Tibial nerve (tissue), 4 donors: ENCODE measurements at places on chromosomes 6 and 20.

- no peak for DNase-seq
- H3K36me3 ChIP-seq, result no peaks in the 10 kb centered on the region
- H3K4me1 ChIP-seq, result no peaks in the 10 kb centered on the region
- no peak overlapping the region for H3K4me3 ChIP-seq
- no peak overlapping the region for H3K27ac ChIP-seq
These were observed 171.1 kb downstream of the ADAT2 start for GRCh38 chr6:143279385-143279784.

DNA sequence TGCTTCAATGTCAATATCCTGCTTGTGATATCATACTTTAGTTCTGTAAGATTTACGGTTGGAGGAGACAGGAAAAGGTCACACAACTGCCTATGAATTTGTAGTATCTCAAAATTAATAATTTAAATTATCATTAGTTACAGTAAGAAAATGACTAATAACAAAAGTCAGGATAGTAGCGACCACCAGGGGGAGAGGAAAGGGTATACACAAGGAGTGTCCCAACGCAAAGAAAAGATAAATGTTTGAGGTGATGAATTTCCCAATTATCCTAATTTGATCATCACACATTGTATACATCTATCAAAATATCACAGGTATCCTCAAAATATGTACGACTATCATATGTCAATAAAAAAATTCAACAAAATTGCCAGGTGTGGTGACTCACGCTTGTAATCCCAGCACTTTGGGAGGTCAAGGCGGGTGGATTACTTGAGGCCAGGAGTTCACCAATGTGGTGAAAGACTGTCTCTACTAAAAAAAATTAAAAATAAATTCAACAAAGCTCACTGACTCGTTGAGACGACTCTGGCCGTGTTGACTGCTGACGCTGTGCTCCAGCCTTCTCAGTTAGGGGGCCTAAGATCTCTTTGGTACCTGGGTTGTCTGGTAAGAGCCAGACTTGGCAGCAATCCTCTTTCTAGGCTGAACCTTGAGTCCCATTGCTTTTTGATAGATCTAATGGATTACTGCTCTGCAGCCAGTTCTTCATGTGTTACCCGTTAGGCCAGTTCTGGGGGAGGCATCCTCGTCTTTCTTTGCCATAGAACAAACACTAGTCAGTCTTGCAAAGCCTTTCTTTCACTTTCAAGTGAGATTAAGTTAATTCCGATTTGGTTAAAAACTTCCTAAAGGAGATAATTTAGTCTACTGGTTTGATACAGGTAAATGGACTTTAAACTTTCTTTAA is 9.0 kb upstream of the OVOL2 start:
- no peak overlapping the region for H3K27ac ChIP-seq
- no peak overlapping the region for H3K4me3 ChIP-seq
- no peaks in the 10 kb centered on the region for H3K36me3 ChIP-seq
- H3K4me1 ChIP-seq, result no peaks in the 10 kb centered on the region

DNA sequence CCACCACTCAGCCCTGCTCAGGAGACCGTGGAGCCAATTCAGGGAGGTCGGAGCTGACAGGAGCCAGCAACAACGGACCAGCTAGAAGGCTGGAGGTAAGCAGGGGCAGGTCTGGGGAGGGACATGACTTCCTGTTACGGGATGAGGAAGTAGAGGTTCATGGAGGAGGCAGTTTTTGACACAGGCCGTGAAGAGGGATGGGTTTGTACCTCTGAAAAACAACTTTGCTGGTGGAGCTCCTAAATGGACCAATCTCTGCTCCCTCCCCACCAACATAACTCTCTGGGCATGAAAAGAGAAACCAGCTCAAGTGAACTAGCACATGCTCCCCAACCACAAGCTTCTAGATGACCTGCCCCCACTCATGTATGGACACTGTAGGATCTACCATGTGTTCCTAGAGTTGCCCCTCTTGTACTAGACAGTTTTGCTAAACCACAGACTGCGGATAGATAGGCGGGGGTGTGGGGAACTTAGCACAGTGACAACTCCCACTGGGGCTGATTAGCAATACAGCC is 31.4 kb downstream of the RALGAPA2 start:
- H3K4me1 ChIP-seq, result no peaks in the 10 kb centered on the region
- H3K36me3 ChIP-seq, result no peaks in the 10 kb centered on the region

- H3K4me3 ChIP-seq, result peak overlapping the region; percentile 20
- peaks cover 17% of the 10 kb centered on the region for H3K4me1 ChIP-seq
- no peaks in the 10 kb centered on the region for H3K36me3 ChIP-seq
- no peak for DNase-seq
These were observed 6.1 kb upstream of the RWDD1 start for GRCh38 chr6:116564921-116565872.

GRCh38 chr6:161922631-161923119 is 648.8 kb upstream of the AGPAT4 start:
- H3K27me3 ChIP-seq, result no peaks in the 10 kb centered on the region
- no peak overlapping the region for H3K4me3 ChIP-seq
- no peaks in the 10 kb centered on the region for H3K36me3 ChIP-seq
- no peak for DNase-seq

DNA sequence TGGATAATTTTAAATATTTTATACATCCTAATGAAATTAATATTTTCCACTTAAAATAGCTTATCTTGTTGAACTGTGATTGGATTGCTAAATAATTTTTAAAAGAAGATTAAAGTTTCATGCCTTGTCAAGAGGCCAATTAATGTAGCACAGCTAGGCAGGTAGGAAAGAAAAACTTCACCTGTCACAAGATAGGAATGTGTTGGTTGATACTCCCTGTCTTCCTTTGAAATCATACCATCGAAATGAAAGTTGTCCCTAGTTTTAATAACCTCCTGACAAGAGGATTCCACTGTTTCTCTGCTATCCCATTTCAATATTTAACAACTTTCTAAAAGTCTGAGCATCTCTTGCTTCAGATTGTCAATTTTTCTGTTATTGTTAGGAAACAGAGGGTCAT is 80.8 kb downstream of the BMP6 start:
- no peaks in the 10 kb centered on the region for H3K36me3 ChIP-seq
- H3K27me3 ChIP-seq, result no peaks in the 10 kb centered on the region
- no peak overlapping the region for H3K4me3 ChIP-seq
- DNase-seq, result no peak
- H3K27ac ChIP-seq, result no peak overlapping the region
- H3K4me1 ChIP-seq, result no peaks in the 10 kb centered on the region

- H3K36me3 ChIP-seq, result no peaks in the 10 kb centered on the region
- no peaks in the 10 kb centered on the region for H3K27me3 ChIP-seq
- no peak overlapping the region for H3K4me3 ChIP-seq
- no peaks in the 10 kb centered on the region for H3K4me1 ChIP-seq
- H3K27ac ChIP-seq, result no peak overlapping the region
These were observed 11.4 kb upstream of the IFNGR1 start for GRCh38 chr6:137230547-137230946.

GRCh38 chr20:13149371-13150105 is 71.5 kb upstream of the ISM1 start:
- H3K4me1 ChIP-seq, result no peaks in the 10 kb centered on the region
- no peaks in the 10 kb centered on the region for H3K36me3 ChIP-seq
- no peaks in the 10 kb centered on the region for H3K27me3 ChIP-seq
- DNase-seq, result no peak
- no peak overlapping the region for H3K4me3 ChIP-seq
- H3K27ac ChIP-seq, result no peak overlapping the region
